Nucleus accumbens (tissue), 56 donors: ENCODE measurements at places on chromosomes 13 and 19.

GRCh38 chr19:21358768-21359451 is at the start of gene ZNF738:
ZNF738 (plus strand) TSS chr19:21359000; CDS start chr19:21359141, 141 bp downstream.
- peak; percentile 80 for DNase-seq

DNA sequence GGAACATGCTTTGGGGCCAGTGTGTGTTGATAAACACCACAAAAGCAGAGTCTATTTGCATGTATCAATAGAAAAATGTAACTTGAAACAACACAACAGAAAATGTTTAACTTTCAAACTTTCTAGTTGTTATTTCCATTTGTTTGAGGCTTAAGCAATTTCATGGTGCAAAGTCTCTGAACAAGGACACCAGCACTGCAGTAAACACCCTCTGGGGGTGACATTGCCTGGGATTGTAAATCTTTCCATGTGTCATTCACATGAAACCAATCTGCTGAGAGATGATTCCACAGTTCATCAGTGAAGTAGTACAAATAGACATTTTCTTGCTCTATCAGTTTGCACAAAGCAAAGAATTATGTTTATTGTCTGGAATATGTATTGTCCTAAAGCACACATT is 124.5 kb downstream of the ITGBL1 start:
- no peak for DNase-seq

- no peak for DNase-seq
These were observed 22.6 kb downstream of the CYP2A6 start for GRCh38 chr19:40827386-40828247.

DNA sequence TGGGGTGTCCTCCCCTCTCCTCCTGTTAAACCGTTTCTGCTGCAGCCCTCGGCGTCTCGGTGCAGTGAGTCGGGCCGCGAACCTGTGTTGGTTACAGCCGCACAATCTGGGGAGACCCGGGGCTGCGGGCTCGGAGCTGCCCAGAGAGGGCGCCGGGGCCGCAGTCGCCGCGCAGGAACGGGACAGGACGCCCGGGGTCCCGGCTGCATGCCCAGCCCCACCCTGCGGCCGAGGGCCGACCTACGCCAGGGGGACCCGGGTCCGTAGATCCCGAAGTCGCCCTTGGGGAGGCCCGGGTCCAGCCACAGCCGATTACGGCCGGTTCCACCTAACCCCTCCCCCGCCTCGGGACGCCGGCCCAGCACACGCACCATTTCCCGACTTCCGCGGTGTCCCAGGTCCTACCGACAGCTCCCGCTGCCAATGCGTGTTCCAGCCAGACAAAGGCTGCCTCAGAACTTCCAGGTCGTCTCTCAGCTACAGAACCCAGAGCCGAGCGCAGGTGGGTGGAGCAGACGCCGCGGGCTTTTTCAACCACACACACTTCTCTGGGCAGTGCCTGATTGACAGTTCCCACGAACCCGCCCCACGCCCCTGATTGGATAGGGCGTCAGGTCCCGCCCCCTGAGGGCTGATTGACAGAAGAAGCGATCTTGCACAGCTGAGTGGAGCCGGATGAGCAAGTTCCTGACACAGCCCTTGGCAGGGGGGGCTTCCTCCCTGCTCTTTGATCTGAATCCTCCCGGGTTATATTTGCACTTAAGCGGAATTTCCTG is at the start of gene ZNF443:
TSS of gene ZNF443 (minus strand) at position 481 of the 776 bp plus-strand sequence. CDS start at position 374, 107 bp downstream.
- DNase-seq = peak; percentile 98

DNA sequence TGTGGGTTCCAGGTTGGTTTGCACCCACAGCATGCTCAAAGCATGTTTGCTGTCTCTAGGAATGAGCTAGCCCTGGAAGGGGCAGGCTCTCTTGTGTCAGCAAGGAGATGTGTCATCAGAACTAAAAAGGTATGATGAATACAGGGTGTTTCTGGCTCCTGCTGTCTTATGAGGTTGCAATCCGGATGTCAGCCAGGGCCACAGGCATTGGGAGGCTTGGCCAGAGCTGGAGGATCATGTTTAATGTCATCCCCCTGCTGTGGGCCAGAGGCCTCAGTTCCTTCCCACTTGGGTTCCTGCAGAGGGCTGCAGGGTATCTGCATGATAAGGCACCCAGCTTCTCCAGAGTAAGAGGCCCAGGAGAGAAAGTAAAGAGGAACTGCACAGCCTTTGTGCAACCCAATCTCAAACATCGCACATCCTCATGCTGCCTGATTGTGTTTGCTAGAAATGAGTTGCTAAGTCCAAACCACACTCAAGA is 193.6 kb downstream of the COL4A1 start:
- DNase-seq = no peak

GRCh38 chr13:95192998-95193397 is 108.3 kb downstream of the ABCC4 start:
- DNase-seq = no peak

- no peak for DNase-seq
These were observed 66.7 kb downstream of the LRRC63 start for GRCh38 chr13:46278474-46278873.

- no peak for DNase-seq
These were observed 709.3 kb upstream of the KLHL1 start for GRCh38 chr13:70817576-70817975.

- DNase-seq = no peak
These were observed 2.7 kb upstream of the RPS16 start for GRCh38 chr19:39438270-39438934.

DNA sequence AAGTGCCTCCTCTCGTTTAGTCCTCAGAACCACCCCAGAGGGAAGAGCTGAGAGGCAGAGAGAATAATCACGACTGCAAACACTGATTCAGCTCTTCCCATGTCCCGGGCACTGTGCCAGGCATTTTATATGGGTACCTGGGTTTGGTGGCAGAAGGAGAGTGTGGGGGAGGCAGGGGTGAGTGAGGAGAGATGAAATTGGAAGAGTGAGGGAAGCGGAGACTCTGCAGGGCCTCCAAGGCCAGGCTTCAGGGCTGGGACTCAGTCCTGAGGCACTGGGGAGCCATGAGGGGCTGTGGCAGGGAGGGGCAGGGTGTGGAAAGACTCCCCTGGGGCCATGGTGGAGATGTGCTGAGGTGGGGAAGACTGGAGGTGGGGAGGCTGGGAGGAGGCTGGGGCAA is 8.7 kb downstream of the SYNGR4 start:
- peak; percentile 24 for DNase-seq

DNA sequence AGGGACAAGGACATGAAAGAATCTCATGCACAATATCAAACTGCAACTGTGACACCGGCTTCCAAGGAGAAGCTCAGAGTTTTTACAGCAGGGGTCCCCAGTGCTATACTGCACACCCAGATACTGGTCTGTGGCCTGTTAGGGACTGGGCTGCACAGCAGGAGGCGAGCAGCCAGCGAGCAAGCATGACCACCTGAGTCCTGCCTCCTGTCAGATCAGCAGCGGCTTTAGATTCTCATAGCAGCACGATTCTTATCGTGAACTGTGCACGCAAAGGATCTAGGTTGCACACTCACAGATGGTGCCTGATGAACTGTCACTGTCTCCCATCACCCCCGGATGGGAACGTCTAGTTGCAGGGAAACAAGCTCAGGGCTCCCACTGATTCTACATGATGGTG is 13.1 kb upstream of the CD22 start:
- no peak for DNase-seq

- DNase-seq = no peak
These were observed 412.5 kb upstream of the PCDH9 start for GRCh38 chr13:67642657-67643056.

- no peak for DNase-seq
These were observed 112.8 kb downstream of the DCT start for GRCh38 chr13:94366677-94367076.

DNA sequence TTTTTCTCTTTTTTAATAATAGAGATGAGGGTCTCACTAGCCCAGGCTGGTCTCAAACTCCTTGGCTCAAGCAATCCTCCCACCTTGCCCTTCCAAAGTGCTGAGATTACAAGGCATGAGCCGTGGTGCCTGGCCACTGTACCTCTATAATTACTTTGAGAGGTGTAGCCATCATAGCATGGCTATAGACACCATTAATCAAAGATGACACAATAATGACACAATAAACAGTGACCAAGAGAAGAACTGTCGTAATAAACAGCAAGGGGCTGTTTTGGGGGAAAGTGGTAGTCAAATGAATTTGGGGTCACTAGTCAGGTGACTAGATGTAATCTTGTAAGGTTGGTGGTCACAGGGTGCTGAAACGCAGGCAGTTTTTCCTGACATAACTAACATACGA is 30.4 kb downstream of the KLF5 start:
- no peak for DNase-seq

GRCh38 chr13:37868691-37869505 is 674 bp downstream of the TRPC4 start:
- peak; percentile 46 for DNase-seq

DNA sequence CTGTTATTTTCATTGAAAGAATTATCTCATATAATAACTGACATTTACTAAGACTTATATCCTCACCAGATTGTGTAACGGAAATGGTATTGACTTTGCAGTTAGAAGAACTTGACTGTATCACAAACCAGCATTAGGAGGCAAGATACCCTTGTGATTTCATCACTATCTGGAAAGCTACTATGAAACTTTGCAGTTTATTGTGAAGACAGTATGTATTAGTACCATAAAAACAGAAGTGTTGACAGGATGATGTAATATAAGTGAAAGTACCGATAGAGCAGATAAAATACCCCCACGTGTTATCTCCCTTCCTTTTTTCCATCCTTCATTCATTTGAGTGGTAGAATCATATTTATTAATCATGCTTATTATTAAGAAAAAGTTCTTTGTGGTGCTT is 365.7 kb upstream of the KLHL1 start:
- no peak for DNase-seq

DNA sequence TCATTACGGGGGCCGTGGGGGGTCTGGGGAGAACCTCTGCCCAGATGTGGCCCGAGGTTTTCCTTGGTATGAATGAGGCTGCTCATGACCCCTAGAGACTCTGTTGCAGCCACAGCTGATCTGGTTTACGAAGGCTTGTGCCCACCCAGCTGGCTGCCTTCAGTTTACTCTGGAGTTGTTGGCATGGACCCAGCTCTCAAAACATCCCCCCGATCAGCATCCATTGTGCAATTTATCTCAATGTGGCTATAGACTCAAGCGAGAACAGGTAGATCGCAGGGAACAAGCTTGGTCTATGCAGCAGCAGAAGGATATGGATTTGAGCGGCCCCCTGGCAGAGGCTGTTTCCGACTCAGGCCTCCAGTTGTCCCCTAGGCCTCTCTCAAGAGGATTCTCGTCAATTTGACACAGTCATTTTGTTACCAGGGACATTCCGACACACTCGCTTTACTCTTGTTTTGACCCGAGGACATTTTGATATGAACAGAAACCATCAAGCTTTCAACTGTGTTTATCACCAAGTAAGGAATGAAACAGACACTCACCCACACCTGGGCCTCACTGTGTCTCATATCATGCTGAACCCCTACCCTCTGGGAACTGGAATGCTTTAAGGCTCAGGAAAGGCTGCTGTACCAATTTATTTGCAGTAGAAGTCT is 161.5 kb downstream of the KATNAL1 start:
- DNase-seq = no peak

GRCh38 chr13:66693656-66694055 is 536.5 kb downstream of the PCDH9 start:
- DNase-seq = no peak

DNA sequence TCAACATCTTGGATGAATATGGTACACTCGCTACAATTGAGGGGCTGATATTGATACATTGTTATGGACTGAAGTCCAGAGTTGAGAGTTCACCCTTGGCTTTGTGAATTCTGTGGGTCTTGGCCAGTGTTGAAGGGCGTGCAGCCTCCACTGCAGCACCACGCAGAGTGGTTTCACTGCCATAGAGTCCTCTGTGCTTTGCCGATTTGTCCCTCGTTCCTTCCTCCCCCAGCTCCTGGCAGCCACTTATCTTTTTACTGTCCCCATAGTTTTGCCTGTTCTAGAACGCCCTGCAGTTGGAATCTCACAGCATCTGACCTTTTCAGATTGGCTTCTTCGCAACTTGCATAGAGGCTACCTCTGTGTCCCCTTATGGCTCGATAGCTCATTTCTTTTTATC is 57.3 kb upstream of the IRS2 start:
- no peak for DNase-seq
